Foreskin melanocyte (primary cell): ENCODE measurements at places on chromosomes 7 and 10.

GRCh38 chr10:52740913-52741675 is 31.5 kb downstream of the MBL2 start:
- peak; percentile 41 for DNase-seq

- DNase-seq = no peak
These were observed 10.4 kb downstream of the ASB15 start for GRCh38 chr7:123612024-123612423.

- DNase-seq = peak; percentile 49
These were observed 95.8 kb upstream of the CACUL1 start for GRCh38 chr10:118850418-118851061.

DNA sequence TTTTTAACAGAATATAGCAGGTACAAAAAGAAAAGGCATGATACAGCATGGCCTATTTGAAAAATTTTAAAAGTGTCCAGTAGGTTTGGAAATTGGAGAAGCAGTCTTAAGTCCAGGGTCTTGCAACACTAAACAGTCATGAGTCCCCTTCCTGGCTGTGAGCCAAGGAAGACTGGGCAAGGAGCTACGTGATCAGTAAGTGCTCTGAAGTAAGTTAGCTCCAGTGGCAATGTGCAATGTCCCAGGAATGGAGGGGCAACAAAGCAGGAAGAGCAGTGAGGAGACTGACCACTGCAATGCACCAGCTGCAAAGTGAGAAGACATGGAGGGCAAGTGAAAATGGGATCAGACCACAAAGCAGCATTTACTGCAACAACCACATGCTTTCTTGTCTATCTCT is 72.9 kb upstream of the GRID1 start:
- peak; percentile 32 for DNase-seq

- DNase-seq = peak; percentile 63
These were observed 558.2 kb upstream of the PFKP start for GRCh38 chr10:2509081-2509531.

DNA sequence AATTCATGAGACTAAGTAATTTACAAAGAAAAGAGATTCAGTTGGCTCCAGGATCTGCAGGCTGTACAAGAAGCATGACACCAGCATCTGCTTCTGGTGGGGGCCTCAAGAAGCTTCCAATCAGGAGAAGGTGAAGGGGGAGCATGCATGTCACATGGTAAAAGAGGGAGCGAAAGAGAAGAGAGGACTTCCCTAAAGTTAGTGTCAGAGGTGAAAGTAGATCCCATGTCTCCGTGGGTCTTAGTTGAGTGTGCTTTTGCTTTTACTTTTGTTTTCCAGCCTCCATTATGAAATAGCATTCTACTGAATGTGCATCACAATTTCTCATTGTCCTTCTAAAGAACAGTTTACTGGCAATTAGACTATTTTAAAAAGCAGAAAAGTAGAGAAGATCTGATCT is 213.6 kb upstream of the FZD1 start:
- no peak for DNase-seq

- DNase-seq = no peak
These were observed 243.6 kb downstream of the CAMK1D start for GRCh38 chr10:12592967-12593366.

DNA sequence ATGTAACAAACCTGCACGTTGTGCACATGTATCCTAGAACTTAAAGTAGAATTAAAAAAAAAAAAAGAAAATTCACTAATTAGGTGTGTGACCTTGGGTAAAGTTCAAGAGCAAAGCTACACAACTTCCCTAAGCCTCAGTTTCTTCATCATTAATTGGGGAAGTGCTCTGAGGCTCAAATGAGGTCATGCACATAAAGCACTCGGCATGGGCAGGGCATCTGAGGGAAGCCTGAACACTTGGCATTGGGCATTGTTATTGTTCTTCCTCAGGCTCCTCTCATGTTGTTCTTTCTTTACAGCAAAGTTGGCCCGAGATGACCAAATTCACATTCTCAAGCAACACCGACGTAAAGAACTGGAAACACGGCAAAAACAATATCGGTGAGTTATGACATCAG is 21.5 kb downstream of the ALOX5 start:
- no peak for DNase-seq

DNA sequence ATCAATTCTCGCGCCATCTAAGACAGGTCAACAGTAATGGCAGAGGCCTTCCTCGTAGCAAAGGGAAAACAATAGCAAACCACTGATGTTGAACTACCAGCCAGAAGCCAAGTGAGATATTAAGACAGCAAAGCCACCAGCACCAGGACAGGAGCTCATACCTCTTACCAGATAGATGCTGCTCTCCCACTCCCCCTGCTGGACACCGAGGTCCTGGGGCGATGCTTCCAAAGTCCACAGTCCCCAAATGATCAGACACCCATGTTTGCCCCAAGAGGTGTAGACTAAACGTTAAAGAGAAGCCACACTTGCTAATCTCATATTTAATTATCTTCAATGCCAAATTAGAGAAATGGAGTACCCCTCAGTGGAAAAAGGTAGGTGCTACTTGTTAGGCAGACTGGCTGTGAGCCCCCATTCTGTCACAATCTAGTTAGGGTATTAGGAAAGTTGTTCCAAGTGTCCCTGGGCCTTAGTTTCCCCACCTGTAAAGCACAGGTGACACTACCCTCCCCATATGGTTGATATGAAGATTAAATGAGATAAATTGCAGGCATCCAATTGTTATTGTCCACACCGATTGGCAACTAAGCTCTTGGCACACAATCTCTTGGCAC is 39.9 kb downstream of the TOMM7 start:
- DNase-seq = no peak

- no peak for DNase-seq
These were observed 107.4 kb downstream of the SNX13 start for GRCh38 chr7:17832820-17833355.

- no peak for DNase-seq
These were observed 4.0 kb upstream of the PLXNA4 start for GRCh38 chr7:132580277-132580676.

DNA sequence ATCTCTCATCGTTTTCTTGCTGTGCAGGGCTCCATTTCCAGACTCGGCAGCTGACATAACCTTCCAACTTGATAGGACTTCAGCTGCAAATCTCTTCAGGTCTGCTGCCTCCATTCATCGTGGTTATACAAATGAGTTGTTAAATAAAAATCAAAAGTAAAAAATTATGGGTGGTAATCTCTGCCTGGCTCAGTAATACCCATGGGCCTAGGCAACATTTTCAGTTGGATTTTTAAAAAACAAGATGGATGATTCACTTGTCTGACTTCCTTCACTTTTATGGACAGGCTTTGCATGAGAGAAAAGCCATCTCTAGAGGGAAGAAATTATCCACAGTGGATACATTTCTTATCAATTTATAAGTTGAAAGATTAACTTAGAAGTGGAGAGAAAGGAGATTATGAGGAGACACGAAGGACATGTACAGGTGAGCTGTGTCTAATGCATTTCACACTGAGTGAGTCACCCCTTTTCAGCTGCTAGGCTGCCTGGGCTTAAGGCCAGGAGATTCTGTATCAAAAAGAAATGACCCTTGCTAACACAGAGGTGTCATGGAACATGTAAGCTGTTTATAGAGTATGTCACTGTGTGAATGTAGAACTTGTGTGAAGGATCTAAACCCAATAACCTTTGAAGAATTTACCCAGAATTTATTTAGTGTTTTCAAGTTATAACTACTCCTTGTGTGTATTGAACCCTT is 495.1 kb downstream of the AUTS2 start:
- DNase-seq = no peak

DNA sequence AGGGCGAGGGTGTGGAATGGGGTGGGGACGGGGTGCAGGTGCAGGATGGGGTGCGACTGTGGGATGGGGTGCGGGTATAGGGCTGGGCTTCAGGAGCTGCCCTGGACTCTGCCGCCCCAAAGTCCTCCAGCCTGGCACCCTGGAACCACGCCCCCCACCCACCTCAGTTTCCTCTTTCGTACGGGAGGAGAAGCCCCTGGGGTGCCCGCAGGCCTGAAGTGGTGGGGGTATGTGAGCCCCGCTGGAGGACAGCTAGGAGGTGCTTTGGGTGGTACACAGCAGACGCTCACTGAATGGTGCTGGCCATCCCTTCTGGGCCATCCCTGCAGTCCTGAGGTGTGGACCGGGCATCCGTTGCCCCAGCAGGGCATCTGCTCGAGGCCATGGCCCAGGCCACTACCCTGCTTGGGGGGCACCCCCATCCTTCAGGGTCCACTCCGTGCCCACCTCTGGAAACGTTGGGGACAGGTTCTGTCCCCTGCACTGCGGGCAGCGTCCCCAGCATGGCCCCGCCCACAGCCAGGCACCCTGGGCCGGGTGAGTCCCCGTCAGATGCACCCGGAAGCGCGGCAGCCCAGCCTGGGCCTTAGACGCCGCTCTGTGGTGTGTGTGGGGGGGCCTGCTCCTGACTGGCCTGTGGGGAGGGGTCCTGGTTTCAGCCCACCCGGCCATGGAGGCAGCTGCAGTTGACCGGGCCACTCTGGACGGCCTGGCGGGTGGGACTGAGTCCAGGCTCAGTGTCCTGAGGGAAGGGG is 41.6 kb downstream of the UNCX start:
- no peak for DNase-seq

DNA sequence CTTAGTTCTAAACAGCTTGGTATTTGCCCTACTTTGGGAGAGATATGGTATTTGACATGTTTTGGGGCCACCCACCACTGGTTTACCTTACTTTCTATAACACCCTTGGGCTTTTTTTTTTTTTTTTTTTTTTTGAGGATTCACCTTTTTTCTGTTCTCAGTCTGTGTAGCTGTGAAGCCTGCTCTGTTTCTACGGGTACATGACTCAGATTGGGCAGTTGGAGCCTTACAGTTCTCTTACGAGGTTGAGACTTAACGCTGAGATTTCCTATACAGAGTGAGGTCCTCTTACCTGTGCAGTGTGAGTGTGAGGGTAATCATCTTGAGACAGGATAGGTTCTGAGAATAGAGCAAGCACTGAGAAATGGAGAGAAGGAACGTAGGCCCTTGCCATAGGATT is 77.5 kb downstream of the CDK13 start:
- no peak for DNase-seq

DNA sequence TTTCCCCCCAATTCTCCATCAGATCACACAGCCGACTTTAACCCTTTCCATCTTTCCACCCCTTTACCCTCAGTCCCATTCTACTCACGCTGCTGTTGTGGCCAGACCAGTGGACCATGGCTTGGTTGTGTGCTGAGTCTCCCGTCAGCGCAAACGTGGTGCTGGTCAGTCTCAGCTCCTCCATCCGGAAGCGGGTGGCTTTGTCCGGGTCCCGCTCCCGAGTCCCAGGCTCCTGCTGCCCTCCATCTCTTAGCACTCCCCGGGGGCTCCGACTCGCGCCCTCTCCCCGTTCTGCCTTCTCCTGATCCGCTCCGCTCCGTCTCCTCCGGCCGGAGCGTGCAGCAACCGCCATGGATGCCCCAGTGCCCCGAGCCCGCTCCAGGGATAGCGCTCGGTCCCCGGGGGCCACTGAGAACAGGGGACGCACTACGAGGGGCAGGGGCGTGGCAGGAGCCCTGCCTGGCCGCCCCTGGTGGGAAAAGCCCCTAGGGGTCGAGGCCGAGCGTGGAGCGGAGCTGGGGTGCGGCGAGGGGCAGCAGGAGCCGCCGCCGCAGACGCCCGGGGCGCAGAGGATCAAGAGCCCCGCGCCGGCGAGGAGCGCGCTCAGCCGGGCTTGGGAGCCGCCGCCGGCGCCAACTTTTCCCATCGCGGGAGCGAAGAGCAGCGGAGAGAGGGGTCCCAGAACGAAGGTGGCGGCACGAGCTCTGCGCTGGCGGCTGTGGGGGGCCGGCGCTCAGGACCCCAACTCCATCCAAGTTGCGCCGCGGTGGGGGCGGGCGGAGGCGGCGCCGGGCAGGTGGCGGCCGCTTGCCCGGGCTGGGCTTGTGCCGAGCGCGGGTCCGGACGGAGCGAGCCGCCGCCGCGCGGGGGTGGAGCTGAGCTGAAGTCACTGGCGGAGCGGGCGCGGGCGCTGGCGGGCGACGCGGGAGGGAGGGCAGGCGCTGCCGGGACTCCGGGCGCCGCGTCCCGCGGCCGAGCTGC is at the start of gene SORCS1:
Gene SORCS1 (minus strand): TSS at position 826 of the 981 bp plus-strand sequence.
- DNase-seq = no peak

DNA sequence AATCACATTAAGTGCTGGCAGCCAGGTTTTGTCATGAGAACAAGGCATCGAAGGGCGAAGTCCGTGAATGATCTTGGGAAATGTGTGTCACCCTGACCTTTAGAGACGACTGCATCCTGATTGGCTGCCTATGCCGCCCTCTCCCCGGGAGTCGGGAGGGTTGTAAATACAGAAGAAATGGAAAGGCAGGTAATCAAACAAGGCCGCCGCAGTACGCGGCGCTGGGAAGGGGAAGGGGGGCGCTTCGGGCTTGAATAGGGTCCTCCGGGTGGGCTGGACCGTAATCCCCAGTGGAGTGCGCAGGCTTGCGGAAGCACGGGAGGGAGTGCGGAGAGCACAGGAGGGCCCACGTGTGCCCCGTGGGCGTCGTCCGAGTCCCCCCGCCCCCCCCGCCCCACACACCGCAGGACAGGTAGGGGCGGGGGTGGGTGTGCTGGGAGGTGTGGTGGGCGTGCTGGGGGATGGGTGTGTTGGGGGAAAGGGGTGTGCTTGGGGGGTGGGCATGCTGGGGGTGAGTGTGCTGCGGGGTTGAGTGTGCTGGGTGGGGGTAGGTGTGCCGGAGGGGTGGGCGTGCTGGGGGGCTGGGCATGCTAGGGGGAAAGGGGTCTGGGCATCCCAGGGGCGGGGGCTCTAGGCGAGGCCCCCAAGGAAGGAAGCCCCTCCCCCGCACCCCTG is 169.4 kb downstream of the ARHGAP12 start:
- no peak for DNase-seq

GRCh38 chr10:35564341-35564968 is 40.7 kb upstream of the GJD4 start:
- DNase-seq = peak; percentile 45

DNA sequence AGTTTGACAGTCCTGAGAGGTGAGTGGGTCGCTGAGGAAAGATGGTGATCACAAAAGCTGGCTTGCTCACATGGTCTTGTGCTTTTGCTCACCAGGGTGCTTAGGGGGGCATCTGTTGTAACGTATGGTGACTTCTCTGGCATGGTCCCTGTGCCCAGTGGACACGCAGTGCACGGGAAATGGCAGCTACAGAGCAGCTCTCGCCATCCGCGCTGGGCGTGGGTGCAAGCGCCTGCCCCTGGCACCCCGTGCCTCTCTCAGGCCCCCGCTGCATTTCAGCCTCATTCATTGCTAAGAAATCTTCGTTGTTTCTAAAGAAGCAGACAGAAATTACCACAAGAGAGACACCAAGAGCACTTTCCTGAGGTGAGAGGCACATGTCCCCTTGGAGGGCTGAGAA is 101.2 kb downstream of the FANK1 start:
- DNase-seq = no peak

DNA sequence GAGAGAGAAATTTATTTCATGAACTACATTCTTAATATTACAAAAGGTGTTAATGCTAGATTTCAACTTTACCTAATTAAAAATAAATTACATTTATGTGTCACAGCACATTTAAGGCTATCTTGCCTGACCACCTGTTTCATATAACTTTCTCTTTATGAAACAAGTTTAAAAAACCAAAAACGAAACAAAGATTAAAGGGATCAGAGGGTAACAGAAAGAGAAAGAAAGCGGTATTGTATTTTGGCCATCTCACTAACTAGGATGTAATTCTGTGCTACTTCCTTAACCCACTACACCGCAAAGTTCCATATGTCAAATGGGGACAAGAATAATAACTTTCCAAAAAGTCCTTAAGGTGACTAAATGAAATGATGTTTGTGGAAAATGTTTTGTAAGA is 6.3 kb upstream of the RHOBTB1 start:
- no peak for DNase-seq
